Urinary bladder (tissue), 4 donors: ENCODE measurements at places on chromosomes 1 and 21.
A peak's percentile ranks its signal among the peaks of the same experiment; 100 is the strongest.

GRCh38 chr1:42889264-42889663 is 42.9 kb downstream of the ZNF691 start:
- DNase-seq: no peak

- DNase-seq: no peak
Observed at GRCh38 chr1:223726380-223727001, 14.2 kb downstream of the CAPN2 start.

GRCh38 chr1:228155596-228156514 is 6.1 kb downstream of the GJC2 start:
- DNase-seq: no peak

GRCh38 chr21:45183852-45184251 is 103.8 kb downstream of the POFUT2 start:
- no peak for DNase-seq

GRCh38 chr1:180672105-180672504 is 40.3 kb downstream of the XPR1 start:
- no peak for DNase-seq

GRCh38 chr1:110579460-110579859 is 26.7 kb downstream of the KCNA2 start:
- DNase-seq: no peak

GRCh38 chr1:23423415-23424292 is 894 bp downstream of the TCEA3 start:
- no peak for DNase-seq

GRCh38 chr1:156060937-156061636 is at the start of gene RAB25:
RAB25 (plus strand) TSS chr1:156061160; CDS start chr1:156061401, 241 bp downstream.
- peak; percentile 78 for DNase-seq

DNA sequence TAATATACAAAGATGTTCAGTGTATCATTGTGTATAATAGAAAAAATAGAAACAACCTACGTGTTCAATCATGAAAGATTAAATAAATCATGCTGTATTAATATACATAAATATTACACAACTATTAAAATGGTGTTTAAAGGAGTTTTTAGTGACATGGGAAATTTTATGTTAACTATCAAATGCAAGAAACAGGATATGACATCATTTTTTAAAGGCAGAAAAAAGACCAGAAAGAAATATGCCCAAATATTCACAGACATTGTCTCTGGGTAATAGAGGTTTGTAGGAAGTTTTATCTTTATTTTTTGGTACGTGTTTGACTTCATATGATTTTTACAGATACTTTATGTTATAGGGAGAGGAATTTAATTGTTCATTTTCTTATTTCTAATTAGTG is 34.0 kb downstream of the NPHS2 start:
- no peak for DNase-seq

DNA sequence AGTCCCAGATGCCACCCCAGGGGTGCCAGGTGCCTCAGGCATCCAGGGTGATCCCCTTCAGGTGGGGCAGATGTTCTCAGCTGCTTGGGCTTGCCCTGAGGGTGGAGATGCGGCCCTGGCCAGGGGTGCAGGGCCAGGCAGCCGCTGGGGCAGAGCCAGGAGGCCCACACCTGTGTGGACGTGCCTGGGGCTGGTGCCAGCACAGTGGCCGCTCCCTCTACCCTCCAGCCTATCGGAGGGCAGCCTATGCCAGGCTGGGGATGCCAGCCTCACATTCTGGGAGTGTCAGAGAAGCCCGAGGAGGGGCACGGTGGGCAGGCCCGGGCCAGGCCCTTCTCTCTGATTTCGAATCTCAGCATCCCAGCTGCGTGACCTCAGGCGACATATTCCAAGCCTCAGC is 96.5 kb upstream of the WNT4 start:
- no peak for DNase-seq

DNA sequence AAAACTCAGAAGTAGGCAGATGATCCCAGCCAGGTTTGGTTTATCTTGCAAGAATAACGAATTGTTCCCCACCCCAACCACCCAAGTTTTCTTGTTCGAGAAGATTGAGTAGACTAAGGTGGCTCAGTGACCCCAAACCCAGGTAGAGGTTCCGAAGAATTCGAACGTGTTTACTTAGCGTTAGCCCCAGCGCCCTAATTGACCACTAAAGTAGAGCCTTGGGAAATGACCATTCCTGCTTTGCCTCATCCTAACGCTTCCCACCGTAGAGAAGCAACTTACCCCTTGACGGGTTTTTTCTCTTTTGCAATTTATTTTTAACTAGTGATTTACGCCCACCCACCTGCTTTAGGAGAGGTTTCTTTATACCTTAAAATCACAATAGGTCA is 870 bp downstream of the FBXO28 start:
- no peak for DNase-seq

DNA sequence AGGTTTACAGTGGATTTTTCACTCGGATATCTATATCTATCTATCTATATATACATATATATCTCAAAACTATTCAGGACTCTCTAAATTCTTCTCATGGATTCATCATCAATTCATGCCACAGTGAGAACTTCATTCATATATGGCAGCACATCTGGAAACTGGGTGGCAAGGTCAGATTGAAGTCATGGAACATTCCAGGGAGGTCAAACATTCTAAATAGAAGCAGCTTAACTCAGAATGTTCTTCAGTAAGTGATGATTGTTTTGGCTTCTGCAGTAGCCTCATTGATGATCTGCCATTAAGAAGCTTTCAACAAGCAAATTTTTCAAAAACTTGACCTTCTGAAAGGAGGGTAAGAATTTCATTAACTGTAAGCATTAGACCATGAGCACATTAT is 46.9 kb upstream of the ADAMTS1 start:
- no peak for DNase-seq

DNA sequence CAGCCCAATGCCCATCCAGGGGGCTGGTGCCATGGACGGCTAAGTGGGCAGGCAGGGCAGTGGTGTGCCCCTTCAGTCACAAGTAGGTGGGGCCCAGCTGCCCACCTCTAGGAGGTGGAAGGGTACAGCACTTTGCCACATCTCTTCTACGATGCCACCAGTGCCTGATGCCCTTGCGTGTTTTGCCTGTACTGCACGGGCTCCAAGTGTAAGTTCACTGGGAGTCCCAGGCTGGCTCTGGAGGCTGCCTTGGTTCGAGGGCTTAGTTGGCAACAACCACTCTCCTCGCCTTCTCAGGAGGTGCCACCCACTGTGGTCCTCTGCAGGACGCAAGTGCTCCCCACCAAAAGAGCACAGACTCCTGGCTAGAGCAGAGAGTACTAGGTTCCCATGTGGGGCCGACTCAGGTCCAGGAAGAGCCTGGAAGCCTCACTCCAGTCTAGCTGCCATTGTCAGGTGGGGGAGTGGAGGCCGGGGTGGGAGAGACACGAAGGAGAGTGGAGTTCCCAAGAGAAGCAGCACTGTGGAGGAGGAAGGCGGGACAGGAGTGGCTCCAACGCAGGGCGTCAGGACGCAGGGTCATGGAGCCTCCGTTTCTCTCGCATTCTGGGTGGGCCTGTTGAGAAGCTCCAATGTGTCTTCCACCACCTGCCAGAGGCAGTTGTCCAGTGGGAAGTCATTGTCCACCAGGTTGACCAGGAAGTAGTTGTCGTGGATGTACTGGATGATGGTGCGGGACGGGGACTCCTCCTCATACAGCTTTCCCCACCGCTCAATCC is 15.5 kb downstream of the MTHFR start:
- no peak for DNase-seq

- no peak for DNase-seq
Observed at GRCh38 chr21:37253991-37254390, 13.1 kb downstream of the VPS26C start.

DNA sequence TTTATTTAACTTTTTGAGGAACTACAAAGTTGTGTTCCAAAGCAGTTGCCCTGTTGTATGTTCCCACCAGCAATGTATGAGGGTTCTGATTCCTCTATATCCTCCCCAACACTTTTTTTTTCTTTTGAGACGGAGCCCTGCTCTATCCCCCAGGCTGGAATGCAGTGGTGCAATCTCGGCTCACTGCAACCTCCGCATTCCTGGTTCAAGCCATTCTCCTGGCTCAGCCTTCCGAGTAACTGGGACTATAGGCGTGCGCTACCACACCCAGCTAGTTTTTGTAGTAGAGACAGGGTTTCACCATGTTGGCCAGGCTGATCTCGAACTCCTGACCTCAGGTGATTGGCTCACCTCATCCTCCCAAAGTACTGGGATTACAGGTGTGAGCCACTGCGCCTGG is 60.4 kb upstream of the ENAH start:
- no peak for DNase-seq

GRCh38 chr1:181250038-181250437 is 161.5 kb downstream of the IER5 start:
- DNase-seq: no peak

DNA sequence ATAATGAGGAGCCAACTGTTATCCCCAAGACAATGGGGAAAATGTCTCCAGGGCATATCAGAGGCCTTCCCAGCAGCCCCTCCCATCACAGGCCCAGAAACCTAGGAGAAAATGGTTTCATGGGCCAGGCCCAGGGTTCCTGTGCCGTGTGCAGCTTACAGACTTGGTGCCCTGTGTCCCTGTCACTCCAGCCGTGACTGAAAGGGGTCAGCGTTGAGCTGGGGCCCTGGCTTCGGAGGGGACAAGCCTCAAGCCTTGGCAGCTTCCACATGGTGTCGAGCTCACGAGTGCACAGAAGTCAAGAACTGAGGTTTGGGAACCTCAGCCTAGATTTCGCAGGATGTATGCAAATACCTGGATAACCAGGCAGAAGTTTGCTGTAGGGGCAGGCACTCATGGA is 18.1 kb downstream of the SIPA1L2 start:
- DNase-seq: no peak

DNA sequence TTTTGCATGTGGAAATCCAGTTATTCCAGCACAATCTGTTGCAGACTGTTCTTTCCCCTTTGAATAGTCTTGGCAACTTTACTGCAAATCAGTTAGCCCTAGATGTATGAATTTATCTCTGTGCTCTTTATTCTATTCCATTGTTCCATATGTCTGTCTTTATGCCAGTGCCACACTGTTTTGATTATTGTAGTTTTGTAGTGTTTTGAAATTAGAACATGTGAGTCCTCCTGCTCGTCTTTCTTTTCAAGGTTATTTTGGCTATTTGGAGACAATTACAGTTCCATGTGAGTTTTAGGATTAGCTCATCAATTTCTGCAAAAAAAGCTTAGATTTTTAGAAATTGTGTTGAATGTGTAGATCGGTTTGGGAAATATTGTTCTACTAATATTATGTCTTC is 26.6 kb downstream of the WNT3A start:
- no peak for DNase-seq

GRCh38 chr21:38816400-38816977 is 10.8 kb downstream of the ETS2 start:
- DNase-seq: no peak

DNA sequence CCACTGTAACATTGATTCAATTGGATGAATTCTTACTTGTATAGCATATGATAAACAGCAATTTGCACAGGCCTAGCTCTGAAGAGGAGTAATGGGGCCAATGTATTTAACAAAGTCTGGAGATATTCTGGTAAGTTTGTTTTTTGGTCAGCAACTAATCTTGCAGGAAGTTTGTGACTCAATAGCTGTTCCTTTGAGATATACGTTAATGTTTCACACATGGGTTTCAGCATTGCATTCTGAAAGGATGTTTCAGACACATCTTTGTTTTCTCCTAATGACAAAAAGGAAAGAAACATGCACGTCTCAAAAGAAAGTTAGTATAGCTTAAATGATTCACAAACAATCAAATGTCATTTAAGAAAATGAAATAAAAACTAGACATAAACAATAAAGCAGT is 49.0 kb downstream of the LTN1 start:
- no peak for DNase-seq

- DNase-seq: no peak
Observed at GRCh38 chr21:24290151-24290833, 1317.0 kb downstream of the MRPL39 start.

DNA sequence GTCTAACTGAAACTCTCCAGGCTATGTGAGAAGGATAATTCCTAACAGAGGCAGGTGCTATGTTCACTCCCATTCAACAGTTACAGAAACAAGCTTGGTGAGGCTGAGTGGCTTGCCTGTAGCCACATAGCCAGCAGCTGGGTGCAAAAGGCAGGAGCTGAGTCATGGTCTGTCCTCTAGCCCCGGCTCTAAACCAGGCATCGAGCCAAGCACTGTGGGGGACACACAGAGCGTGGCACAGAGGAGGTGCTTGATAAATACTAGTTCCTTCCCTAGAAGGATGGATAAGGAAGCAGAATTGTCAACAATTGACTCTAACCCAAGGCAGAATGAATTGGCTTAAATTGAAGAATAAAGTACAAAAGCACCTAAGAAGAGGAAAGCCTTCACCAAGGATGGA is 10.4 kb upstream of the KCNA2 start:
- no peak for DNase-seq

DNA sequence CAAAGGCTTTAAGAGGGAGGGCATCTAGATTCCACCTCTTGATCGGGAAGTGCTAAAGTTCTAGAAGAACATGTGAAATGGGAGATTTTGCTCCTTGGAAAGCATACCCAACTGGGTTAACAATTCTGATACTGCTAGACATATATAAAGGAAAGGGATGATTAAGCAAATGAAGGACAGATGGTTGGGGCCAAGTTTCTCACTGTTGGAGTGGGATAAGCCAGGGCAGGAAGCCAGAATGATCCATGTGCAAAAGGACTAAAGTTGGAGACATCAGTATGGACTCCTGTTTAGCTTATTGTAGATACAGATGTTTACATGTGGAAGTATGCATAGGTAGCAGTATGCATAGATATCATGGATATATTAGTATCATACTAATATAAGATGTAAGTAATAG is 16.8 kb downstream of the PLA2G5 start:
- DNase-seq: no peak

DNA sequence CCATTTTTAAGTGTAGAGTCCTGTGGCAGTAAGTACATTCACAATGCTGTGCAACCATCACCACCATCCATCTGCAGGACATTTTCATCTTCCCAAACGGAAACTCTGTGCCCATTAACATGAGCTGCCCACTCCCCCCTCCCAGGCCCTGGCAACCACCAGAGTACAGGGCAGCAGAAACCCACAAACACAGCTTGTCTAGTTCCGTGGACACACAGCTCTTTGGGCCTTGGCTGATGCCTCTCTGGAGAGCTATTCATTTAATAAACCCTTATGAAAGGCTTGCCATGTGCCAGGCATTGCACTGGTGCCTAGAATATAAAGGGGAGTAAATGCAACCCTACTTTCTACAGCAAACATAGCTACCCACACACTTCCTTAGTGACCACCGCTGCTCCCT is 28.0 kb downstream of the STUM start:
- DNase-seq: no peak

DNA sequence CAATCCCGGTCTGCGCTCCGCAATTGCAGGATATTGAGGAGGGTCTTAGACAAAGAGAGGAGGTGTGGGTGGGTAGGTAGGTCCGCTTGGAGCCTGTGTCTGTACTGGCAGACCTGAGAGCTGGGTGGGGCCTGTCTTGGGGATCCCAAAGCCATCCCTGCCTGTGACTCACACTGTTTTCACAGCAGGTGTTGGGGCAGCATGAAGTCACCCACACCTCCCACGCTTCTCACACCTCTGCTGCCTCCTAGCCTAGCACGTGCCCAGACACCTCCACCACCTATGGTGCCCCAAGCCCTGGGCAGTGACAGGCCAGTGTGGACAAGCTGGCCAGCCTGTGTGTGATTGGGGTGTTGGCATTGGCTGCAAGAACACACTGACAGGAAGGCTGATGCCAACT is 65.7 kb upstream of the ECE1 start:
- no peak for DNase-seq
